ENCODE measurements at places on chromosomes 5 and 9.

GRCh38 chr9:137380171-137380570 lies 42.8 kb downstream of the EXD3 start:
- DNase-seq, result no peak

DNA sequence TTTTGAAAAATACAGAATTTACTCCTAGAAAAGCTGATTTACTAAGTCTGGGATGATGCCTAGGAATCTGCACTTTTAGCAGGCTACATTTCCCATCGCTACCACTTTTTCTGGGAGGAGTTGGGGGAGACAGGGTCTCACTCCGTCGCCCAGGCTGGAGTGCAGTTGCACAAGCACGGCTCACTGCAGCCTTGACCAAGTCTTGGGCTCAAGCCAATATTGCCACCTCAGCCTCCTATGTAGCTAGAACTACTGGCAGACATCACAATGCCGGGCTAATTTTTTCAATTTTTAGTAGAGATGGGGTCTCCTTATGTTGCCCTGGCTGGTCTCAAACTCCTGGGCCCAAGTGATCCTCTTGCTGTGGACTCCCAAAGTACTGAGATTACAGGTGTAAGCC lies 85.9 kb downstream of the NR6A1 start:
- no peak for DNase-seq

DNA sequence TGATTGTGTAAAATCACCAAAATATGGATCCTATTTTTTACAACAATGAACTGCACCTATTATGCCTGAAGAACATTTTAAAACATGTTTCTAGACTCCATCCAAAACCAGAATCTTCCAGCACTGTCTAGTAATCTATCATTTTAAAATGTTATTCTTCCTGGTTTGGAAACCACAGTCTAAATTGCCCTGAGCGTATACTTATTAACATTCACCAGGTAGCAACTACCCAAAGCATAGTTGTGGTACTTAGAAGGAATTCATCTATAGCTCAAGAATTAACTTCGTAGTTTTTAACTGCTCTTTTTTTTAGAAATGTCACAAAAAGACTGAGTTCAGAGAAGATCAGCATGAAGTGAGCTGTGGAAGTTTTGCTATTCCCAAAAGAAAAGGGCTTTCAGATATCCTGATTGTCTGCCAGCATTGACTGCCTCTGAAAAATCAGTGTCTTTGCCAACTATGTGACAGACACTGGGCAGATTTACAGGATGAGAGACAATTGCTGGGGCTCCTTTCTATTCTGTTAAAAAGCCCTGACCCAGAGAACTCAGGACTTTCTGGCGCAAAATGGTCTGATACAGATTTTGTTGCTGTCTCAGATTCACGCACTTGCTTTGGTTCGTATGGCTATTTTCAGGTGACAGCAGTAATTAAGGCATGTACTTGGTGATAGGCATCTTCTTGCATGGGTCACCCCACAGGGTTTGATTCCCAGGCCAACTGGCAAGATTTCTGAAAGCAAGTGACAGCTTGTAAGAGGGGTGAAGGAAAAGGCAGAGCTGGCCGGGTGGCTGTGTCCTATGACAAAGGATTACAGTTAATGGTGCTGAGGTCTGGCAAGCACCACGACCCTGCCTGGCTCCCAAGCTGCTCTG lies 152.5 kb upstream of the RAI14 start:
- peak; percentile 75 for DNase-seq

- DNase-seq, result no peak
Measured at GRCh38 chr5:135437422-135437795, 9.7 kb downstream of the DCANP1 start.

GRCh38 chr9:81374459-81375186 lies 314.7 kb downstream of the TLE1 start:
- no peak for DNase-seq

DNA sequence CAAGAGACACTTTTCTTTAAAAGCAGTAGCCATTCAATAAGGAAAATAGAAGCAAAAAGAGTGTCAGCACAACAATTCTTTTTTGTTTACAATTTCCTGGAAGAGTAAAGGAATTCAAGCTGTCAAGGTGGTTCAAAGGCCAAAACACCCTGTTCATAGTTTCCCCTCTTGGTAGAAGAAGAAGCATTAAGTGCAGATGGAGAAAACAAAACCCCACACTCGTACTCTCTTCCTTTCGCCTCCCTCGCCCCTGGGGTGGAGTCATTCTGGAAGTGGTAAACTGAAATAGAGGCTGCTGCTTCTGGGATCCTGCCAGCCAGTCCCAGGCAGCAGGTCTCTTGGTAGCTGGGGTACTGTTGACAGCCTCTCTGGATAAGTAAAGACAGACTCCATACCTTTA lies 105.0 kb downstream of the ANKRD55 start:
- no peak for DNase-seq

DNA sequence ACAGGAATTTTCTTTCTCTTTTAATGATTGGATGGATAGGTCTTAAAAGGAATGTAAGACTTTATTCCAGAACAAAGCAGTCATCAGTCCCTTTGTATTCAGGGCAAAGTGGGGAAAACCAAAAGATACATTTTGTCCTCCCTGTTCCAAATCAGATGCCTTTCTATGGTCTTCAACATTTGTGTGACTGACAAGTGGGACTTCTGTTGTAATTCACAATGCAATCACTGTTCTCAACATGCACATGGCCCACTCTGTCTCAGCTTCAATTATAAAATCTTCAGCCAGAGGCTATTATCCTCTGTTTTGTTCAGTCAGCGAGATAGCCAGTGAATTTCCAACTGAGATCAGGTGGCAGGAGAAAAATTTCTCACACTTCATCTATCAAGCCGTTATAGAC lies 95.5 kb upstream of the ERBIN start:
- peak; percentile 6 for DNase-seq

- no peak for DNase-seq
Measured at GRCh38 chr5:42586625-42587024, 163.4 kb downstream of the GHR start.

- DNase-seq, result no peak
Measured at GRCh38 chr5:6472792-6473191, 24.1 kb downstream of the UBE2QL1 start.

DNA sequence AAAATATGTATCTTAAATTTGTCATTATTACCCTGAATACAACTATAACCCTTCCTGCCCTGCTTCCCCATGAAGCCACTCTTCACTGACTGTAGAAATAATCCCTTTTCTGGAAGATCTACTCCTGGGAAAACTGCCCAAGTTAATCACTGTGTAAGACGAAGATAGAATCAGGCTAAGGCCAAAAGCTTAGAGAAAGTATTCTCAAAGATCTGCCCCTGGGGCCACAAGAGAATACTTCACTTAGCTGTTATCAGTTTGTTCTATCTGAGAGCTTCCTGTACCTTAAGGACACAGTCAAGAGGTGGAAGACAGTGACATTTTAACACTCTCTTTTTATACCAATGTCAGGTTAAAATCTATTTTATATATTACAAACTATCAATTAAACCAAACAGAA lies 33.8 kb downstream of the RNF145 start:
- DNase-seq, result no peak

- DNase-seq, result no peak
Measured at GRCh38 chr5:142319105-142319504, 5.7 kb downstream of the SPRY4 start.

GRCh38 chr5:159826351-159827214 lies 89.7 kb upstream of the ADRA1B start:
- no peak for DNase-seq

DNA sequence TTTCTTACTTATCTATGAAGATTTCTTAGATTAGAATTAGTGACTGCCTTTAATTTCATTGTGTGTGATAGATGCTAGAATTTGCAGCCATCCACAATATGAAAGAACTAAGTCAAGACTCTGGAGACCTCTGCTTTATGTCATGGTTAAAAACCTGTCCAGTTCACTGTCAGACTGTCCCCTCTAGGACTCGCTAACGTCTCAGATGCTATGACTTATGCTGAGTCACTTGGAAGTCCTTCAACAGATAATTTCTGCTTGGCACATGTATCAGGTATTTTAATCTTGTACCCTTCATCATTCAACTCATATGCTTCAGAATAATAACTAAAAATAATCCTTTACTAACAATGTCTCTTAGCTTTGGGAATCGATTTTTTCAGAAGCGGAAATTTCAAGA lies 230.5 kb upstream of the DMAC1 start:
- DNase-seq, result no peak

DNA sequence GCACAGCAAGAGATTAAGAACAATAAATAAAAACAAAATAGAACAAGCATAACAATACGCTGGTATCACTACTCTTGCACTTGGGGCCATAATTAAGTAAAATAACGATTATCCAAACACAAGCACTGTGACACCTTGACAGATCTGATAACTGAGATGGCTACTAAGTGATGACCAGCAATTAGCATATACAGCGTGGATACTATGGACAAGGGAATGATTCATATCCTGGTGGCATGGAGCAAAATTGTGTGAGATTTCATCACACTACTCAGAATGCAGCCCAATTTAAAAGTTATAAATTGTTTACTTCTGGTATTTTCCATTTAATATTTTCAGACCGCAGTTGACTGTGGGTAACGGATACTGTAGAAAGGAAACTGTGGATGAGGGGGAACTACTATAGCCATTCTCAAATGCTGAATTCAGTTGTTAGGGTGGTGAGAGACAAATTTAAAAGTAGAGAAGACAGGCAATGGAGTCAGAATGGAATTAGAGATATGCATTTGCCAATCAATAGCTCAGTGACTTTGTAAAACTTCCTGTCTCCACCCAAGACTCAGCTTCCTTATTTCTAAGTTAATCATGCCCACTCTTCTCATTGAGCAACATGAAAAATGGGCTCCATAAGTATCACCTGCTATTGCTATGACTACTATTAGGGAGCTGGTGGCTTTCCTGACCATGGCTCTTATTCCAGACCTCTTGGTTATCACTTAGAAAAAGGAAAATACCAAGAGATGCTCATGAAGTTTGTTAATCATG lies 300.8 kb downstream of the TRIM32 start:
- DNase-seq, result no peak

- DNase-seq, result no peak
Measured at GRCh38 chr5:55823151-55823796, 27.9 kb upstream of the IL31RA start.

GRCh38 chr5:15513431-15513830 lies 13.5 kb downstream of the FBXL7 start:
- no peak for DNase-seq

DNA sequence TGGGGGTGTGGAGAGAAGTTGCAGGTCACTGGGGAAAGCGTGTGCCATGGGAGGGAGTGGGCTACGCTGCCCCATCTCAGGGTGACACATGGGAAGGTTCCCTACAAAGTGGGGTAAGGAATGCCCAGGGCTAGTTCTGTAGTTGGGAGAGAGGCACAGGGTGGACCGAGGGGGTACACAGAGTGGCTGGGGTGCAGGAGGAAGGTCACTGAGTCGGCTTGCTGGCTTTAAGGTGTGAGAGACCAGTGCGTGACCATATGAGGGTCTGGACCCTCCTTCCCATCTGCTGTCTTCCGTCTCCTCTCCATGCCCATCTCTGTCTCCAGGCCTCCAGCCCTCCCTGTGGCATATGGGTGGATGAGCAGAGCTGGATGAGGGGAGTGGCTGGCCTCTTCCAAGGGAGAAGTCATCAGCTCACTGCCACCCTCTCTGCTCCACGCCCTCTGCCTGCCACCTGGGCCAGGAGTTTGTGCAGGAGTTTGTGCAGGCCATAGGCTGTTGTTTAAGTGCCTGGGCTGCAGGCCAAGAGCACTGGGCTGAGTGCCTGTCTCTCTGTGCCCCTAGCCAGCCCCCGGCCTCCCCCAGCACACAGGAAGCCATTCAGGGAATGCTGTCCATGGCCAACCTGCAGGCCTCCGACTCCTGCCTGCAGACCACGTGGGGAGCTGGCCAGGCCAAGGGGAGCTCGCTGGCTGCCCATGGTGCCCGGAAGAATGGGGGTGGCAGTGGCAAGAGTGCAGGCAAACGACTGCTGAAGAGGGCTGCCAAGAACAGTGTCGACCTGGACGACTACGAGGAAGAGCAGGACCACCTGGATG lies 96.8 kb downstream of the PHF2 start:
- no peak for DNase-seq

- DNase-seq, result no peak
Measured at GRCh38 chr9:98962861-98963260, 19.2 kb downstream of the COL15A1 start.

DNA sequence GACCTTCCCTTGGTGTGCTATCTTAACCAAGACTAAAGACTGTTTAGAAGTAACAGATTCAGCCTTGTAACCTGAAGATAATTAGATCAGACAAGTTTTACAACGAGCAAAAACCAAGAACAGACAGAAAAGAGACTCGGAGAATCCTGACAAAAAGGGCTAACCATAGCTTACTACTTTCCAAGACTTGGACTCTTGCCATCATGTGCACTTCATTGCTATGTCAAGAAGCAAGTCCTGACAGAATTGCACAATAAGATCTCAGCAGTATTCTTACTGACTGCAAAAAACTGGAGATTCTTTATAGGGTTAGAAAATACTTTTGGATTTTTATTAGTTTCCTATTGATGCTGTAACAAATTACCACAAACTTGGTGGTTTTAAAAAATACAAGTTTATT lies 1539.0 kb upstream of the NUDT12 start:
- no peak for DNase-seq

- no peak for DNase-seq
Measured at GRCh38 chr5:173753307-173754168, 134.6 kb upstream of the CPEB4 start.

DNA sequence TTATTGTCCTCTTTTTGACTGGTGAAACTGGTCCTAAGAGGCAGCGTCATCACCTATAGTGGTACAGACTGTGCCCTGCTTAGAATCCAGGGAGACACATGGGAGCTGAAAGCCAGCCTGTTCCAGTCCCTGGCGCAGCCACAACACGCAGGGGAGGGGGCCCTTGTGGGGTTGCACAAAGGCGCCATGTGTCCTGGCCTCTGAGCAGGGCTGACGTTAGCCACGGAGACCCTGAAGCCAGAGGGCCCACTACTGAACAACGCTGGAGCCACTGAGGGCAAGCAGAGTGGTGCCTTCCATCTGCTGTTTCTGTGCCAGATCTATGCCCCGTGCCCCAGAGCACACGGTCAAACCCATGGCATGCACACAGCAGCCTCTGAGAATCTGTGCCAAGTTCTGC lies 147.3 kb downstream of the ACTL7B start:
- DNase-seq, result peak; percentile 21

GRCh38 chr5:143114481-143114880 lies 289.0 kb downstream of the NR3C1 start:
- DNase-seq, result no peak

- DNase-seq, result no peak
Measured at GRCh38 chr5:138545919-138546562, 3.0 kb upstream of the ETF1 start.

- DNase-seq, result no peak
Measured at GRCh38 chr5:145787001-145787400, 48.1 kb downstream of the PRELID2 start.
